ENCODE measurements at places on chromosomes 1 and 21.

GRCh38 chr1:156582388-156583017 is 3.0 kb downstream of the TTC24 start:
- no peak for DNase-seq

GRCh38 chr1:194300340-194300739 is 1113.9 kb upstream of the B3GALT2 start:
- no peak for DNase-seq

- DNase-seq = no peak
Measured at GRCh38 chr1:100704473-100704872, 15.1 kb upstream of the VCAM1 start.

DNA sequence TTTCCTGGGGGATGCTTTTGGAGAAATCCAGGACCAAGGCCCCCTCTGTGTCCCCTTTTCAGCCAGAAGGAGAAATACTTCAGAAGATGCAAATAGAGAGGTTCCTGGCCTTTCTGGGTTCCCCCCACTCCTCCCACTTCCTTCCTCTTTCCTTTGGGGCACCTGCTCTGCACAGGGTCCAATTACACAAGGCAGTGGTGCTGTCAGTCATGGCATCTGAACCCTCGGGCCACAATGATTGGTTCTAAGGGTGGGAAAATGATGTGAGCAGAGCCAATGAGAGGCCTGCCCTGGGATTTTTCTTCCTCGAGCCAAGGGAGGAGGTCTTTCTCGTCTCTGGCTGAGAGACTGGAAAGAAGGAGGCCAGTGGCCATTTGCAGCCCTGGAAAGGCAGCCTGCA is 282.2 kb downstream of the NPHP4 start:
- DNase-seq = no peak

- DNase-seq = peak; percentile 71
Measured at GRCh38 chr1:26363549-26364448, 8.8 kb downstream of the ZNF683 start.

DNA sequence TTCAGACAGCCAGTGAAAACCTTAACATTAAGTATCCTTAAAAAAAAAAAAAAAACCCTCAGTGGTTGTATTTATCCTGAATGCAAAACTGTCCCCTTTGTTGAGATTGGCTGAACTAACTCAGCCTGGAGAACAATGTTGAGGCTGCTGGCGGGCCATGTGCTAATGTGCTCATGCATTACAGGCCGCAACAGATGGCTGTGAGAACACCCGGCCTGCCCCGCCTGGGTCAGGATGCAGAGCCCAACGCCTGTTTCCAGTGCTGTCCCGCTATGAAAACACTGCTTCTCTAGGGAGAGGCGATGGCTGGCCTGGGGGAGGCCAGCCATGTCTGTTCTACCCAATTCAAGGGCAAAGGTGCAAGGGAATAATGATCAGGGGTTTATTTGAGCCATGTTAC is 13.8 kb downstream of the OLIG2 start:
- DNase-seq = no peak

DNA sequence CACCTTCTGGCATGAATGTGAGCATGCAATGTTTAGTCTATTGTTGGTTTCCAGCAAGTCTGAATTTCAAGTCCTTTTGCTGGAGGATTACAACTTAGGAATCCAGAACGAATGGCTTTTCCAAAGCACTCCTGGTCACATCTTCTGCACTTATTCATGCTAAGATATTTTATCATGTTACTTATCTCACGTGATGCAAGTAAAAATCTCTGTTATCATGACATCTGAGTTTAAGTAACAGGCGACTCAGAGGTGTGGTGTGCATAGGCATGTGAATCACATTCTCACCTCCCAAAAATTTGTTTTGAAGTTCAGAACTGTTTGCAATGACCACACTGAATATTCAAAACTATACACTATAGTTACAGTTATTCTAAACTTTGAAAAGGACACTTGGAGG is 204.8 kb upstream of the FGGY start:
- no peak for DNase-seq

- no peak for DNase-seq
Measured at GRCh38 chr1:240343045-240343444, 251.4 kb downstream of the FMN2 start.

DNA sequence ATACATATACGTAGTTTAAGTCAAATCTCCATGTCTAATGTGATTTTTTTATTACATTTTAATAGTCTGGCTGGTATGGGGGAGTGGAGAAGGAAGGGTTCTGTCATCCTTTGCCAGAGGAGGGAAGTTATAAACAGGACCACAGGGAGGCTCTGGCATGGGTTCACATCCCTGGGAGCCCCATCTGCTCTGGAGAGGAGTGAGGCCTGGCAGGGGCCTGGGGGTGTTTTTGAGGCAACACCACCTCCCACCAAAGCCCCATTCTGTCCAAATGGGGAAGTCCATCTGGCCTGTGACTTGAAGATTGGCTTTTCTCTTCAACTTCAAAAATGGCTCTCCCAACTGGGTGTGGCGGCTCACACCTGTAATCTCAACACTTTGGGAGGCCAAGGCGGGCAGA is 15.8 kb downstream of the DISP3 start:
- DNase-seq = no peak

DNA sequence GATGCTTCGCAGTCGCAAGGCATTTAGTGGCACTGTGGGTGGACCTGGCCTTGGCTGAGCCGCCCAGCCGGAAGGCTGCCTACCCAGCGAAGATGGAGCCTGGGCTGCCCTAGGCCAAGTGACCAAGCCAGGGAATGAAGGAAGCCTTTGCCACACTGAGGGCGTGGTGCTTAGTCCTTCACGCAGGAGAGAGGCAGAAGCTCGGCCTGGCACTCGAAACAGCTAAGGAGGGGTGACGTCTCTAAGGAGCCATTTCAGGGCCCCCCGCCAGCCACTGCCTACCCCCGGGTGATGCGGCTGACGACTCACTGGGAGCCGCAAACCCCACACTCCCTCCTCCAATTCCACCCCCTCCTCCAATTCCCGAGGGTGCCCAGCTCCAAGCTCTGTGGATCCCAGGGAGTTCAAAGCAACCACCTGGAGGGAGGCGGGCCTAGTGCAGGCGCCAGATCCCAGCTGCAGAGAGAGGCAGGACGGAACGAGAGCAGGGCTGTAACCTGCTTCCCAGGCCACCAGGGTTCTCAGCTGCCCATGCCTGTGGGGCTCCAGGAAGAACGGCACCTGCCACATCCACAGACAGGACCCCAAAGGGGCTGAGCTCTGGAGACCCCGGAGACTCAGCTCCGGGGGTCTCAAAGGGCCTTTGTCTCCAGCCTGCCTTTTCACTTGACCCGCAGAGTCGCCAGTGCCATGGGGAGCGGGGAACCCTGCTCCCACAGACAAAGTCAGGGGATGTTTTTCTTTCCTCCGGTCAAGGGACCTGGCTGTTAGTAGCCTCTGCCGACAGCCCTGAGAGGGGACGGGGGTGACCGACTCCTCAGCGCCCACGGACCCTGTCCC is 75.8 kb downstream of the ARHGEF16 start:
- no peak for DNase-seq

GRCh38 chr1:36156329-36157114 is 562 bp downstream of the MAP7D1 start:
- DNase-seq = no peak

- no peak for DNase-seq
Measured at GRCh38 chr1:190320952-190321351, 156.7 kb downstream of the BRINP3 start.

- no peak for DNase-seq
Measured at GRCh38 chr1:228778961-228779360, 43.7 kb downstream of the RHOU start.

GRCh38 chr1:9438431-9439073 is 100.7 kb upstream of the SLC25A33 start:
- no peak for DNase-seq

Data from activated CD8-positive, alpha-beta memory T cell treated with anti-CD3 and anti-CD28 coated beads for 48 hours (primary cell).